ENCODE measurements at places on chromosomes 4 and X.

DNA sequence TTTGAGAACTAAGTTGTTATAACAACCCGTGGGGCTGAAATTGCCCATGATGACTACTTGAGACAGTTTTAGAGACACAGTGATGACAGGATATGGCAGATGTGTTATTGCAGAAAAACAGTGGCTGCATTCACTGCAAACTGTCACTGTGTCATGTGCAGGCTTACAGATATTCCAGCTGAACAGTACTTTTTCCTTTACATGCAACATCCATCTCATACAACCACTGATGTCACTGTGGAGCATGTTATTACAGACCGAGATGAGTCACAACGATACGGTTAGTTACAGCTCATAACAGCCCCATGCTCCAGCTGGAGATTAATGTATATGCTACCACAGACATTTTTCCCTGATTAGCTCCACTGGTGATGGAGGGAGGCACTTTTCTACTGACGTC, 207.4 kb downstream of the TMA16 start:
- DNase-seq, result no peak

GRCh38 chrX:84046403-84046984, 141.5 kb downstream of the RPS6KA6 start:
- DNase-seq, result no peak

DNA sequence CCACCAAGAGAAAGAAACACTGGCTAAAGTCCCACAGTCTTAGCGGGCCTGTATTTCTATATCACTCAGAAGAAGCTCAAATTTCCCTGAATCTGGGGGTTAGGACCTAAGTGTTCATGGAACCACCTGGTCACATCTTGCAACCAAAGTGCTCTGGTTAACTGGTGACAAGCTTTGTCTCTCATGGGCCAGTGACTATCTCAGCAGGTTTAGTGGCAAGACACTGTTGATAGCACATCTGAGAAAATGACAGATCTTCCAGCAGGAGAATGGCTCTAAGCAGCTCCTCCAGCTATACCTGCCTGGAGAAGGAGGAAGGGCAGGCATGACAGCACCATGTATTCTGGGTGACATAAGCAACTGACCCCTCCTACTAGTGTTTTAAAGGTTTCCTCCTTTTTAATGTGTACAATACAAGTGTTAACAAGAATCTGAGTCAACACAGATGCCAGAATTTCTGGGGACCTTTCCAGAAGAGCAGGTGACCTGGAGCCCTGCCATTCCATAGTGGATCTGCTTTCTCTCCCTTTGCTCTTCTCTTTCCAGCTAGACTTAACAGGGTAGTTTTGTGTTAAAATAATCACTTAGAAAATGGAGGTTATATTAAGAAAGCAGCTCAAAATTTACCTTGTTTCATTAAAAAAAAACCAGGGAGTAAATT, 17.3 kb upstream of the QRFPR start:
- no peak for DNase-seq

DNA sequence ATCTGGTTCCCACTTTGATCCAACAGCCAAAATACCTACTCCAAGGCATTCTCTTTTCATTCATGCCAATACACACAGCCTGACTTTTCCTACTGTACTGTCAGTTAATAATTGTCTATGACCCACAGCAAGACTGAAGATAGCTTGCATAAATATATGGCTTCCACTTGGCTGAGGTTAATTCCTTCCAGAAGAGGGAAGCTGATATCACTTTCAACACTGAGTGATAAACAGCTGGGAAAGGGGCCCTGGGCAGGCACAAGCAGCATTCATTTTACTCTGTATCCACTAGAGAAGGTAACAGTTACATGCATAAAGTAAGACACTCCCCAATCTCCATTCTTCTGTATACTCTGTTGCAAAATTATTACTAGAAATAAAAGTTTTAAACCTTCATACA, 200.2 kb upstream of the UGT8 start:
- DNase-seq, result no peak

- DNase-seq, result no peak
These were observed 13.8 kb downstream of the BCOR start for GRCh38 chrX:40083979-40084359.

DNA sequence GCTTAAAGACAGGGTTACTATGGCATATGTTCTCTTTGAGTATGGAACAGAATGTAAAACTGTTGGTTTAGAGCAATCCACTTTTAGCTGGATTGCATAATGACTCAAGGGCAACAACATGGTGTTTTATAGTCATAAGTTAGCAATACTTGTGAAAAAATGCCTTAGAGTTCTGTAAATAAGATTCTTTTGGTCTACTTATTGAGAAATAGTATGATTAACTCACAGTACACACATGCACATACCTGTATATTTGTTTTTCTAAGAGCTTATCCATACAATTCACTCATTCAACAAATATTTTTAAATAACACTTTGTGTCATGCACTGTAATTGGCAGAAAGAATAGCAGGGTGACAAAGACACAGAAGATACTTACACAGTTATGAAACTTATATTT, 1415.5 kb downstream of the PCDH7 start:
- no peak for DNase-seq

DNA sequence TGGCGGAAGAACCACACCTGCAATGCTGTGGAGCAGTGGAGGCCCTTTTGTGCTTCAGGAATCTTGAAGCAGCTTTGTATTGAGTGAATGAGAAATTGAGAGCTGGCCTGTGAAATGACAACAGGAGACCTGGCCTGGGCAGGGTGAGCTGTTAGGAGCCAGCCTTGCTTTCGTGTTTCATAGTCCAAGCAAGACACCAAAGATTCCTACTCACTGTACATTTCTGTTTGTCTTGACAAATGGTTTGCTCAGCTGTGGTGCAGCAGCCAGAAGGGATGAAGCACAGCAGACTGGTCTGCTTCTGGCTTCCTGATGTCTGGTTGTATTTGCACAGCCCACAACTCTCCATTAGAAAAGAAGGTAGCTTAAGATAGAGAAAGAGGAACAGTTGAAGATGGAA, 96.5 kb downstream of the GATB start:
- DNase-seq, result no peak

DNA sequence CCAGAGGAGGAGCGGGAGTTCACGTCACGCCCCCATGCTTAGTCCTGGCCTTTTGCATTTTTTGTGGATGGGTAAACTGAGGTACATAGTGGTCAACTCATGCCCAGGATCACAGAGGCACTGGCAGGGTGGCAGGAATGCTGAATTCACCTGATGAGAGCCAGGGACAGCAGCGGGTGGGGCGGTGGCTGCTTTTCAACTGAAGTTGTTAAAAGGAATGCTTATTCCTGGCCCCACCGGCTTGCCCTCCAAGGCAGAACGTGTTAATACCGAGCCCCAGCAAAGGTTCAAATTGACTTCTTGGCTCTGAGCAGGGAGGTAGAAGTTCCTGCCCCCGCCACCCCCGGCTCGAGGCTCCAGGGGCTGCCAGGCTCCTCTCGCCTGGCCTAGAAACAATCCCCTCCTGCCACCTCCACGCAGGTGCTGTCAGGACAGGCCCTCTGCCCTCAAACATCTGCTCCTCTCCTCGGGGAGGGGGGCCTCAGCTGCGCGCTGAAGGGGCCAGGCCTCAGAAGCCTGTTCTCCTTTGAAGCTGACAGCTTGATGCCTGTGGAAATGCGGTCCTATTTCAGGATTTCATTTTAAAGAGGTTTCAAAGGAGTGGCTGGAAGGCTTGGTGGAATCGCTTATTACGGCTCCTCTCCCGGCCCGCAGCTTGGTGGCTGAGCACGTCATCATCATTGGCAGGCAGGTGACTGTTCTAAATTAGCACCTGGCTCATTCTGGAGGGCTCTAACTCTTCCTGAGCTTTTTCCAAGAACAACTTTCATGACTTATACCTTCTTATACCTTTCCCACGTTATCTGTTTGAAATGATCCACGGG, 93.0 kb downstream of the PHKA2 start:
- peak; percentile 17 for DNase-seq

DNA sequence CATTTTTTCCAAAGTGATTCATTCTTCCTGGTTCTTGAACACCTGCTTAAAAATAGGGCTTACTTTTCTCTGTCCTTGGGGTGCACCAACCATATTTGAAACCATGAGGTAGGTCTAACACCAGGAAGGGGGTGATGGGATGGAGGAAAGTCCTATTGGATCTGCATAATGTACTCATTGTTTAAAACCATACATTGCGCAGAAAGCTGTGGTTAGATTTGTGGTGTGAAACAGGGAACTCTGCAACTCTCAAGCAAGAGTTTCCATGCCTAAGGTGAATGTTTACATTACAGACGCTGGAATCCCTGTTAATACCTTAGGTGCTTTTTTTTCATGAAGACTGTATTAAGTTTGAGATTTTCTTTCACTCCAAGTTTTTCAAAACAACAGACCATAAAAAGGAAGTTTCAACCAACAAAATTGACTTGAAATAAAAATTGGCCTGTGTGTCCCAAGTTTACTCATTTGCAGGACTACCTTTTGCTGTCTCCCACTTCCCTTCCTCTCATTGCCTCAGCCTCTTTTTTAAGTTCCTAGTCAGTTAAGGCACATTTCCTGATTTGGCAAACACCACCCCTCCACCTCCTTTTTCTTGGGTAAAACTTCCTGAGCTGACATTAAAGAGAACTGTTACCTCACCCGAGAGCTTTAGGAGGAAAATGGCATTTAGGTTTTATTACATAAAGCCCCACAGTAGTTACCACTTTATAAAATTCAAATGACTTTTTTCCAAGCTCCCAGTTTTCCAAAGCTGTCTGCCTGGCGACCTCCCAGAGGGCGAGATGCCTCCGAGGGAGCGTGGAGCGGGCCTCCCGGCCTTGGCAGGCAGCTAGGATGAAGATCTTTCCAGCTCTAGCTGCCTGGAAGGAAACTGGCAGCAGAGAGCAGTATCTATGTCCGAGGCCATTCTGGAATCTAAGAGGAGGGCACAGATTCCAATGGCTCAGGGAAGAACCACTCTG, 47.9 kb upstream of the RBPJ start:
- DNase-seq, result no peak

- no peak for DNase-seq
These were observed 89.6 kb upstream of the PRPS2 start for GRCh38 chrX:12701628-12702027.

- no peak for DNase-seq
These were observed 10.1 kb downstream of the XAGE5 start for GRCh38 chrX:52821079-52821760.

- no peak for DNase-seq
These were observed 145.2 kb downstream of the TET2 start for GRCh38 chr4:105291925-105292324.

DNA sequence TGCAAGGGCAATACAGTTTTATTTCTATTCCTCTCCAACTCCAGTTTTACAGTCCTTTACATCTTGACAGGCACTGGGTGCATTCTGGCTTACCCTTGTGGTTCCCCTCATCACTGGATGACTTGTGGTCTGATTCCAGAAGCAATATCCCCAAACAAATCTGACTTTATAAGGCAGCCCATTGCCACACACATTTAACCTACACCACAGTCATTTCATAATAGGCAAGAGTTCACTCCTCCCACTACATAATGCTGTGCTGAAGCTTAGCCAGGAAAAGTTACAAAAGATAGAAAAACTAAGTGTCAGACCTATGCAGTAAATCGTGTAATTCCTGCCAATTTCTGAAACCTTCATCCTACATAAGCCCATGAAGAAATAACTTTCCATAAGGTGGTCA, 82.9 kb upstream of the MID1IP1 start:
- DNase-seq, result no peak
